ENCODE measurements at places on chromosomes 5 and 9. TPM values are rescaled to one million over a fixed set of nuclear protein-coding genes. Genes with fewer than 3 reads are reported as not detected.

ARL10 gene
- total RNA-seq = 2.1 TPM

CDC20B gene
- total RNA-seq = not detected

GABRA6 gene
- not detected for total RNA-seq

HCN1 gene
- 0.35 TPM for total RNA-seq

CDKN2B gene
- 64.8 TPM for total RNA-seq

CFAP90 gene
- not detected for total RNA-seq

NMUR2 gene
- total RNA-seq = not detected

N4BP3 gene
- total RNA-seq = 4.0 TPM

PCDHB11 gene
- 5.8 TPM for total RNA-seq

MEGF10 gene
- 0.70 TPM for total RNA-seq

SPTLC1 gene
- 85.5 TPM for total RNA-seq

GABRB2 gene
- total RNA-seq = 0.44 TPM

EGFL7 gene
- 15.9 TPM for total RNA-seq

ZCCHC9 gene
- 19.5 TPM for total RNA-seq

RNF224 gene
- not detected for total RNA-seq

RNF180 gene
- total RNA-seq = 2.8 TPM

FSTL4 gene
- total RNA-seq = 0.57 TPM

IFNB1 gene
- total RNA-seq = not detected

TXNDC8 gene
- total RNA-seq = not detected

FAM240B gene
- not detected for total RNA-seq

KCNV2 gene
- not detected for total RNA-seq

RFX3 gene
- 12.3 TPM for total RNA-seq

ZNF883 gene
- 0.55 TPM for total RNA-seq

LRRC19 gene
- total RNA-seq = 96.9 TPM

PLAC8L1 gene
- total RNA-seq = not detected

STPG3 gene
- not detected for total RNA-seq

ANKRD34B gene
- total RNA-seq = not detected

CCDC152 gene
- 0.47 TPM for total RNA-seq

NTNG2 gene
- 0.73 TPM for total RNA-seq

MEIKIN gene
- not detected for total RNA-seq

NUTM2F gene
- total RNA-seq = not detected
